ENCODE measurements at places on chromosomes 7 and 10. TPM values are rescaled to one million over a fixed set of nuclear protein-coding genes. Genes with fewer than 3 reads are reported as not detected.

STOX1 gene
- 0.87 TPM for total RNA-seq

INSYN2A gene
- not detected for total RNA-seq

FAM170B gene
- not detected for total RNA-seq

CDHR1 gene
- total RNA-seq: 1.1 TPM

GNAT3 gene
- not detected for total RNA-seq

ZP3 gene
- 7.0 TPM for total RNA-seq

TMEM176A gene
- not detected for total RNA-seq

NACAD gene
- total RNA-seq: 0.21 TPM

OR6B1 gene
- total RNA-seq: not detected

IFIT1 gene
- 6.5 TPM for total RNA-seq

SPAM1 gene
- not detected for total RNA-seq

CLRN3 gene
- not detected for total RNA-seq

DNA sequence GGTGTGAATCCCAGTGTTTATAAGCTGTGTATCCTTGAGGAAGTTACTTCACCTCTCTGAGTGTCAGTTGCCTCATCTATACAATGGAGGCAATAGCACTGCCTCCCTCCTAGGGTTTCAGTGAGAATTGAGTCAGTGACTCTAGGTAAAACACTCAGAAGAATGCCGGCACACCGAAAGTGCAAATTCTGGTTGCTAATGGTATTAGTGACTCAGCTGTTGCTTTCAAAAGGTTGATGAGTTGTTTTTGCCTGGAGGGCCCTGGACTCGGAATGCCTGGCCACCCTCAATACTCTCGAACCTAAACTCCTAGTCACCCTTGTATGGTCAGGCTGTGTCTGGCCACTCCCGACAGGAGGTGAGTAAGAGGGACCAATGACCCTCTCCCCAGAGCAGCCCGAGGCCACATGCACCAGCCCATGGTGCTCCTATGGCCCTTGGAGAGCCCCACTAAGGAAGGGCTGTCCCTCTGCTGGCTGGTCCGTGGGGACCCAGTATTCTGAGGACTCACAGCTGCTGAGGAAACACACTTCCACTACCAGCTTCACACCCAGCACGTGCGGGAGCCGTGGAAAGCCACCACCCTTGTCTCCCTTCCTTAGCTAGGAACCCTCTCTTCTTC is 60.2 kb downstream of the CALML3 start:
- peak; percentile 31 for DNase-seq
- no peaks in the 10 kb centered on the region for H3K36me3 ChIP-seq
- H3K27ac ChIP-seq: no peak overlapping the region
- no peaks in the 10 kb centered on the region for H3K27me3 ChIP-seq
- H3K4me3 ChIP-seq: no peak overlapping the region

- no peaks in the 10 kb centered on the region for H3K27me3 ChIP-seq
- DNase-seq: no peak
- H3K4me1 ChIP-seq: no peaks in the 10 kb centered on the region
- peaks cover 5% of the 10 kb centered on the region for H3K36me3 ChIP-seq
These were observed 38.1 kb downstream of the PTPN12 start for GRCh38 chr7:77575187-77575586.

GRCh38 chr7:2229467-2229866 is 3.3 kb downstream of the MAD1L1 start:
- peaks cover 24% of the 10 kb centered on the region for H3K4me1 ChIP-seq
- DNase-seq: no peak
- peaks cover 21% of the 10 kb centered on the region for H3K36me3 ChIP-seq
- H3K27me3 ChIP-seq: no peaks in the 10 kb centered on the region

DNA sequence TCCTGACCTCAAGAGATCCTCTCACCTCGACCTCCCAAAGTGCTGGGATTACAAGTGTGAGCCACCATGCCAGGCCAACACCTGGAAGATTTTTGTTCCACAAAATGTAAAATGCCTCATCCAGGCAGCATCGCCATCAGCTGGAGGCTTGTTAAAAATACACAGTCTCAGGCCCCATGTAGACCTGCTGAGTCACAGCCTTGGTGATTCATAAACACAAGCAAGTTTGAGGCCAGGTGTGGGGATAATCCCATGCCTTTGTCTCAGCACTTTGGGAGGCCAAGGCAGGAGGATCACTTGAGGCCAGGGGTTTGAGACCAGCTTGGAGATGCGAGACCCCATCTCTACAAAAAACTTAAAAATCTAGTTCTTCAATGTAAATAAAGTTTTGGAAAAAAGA is 49.1 kb upstream of the FOXK1 start:
- no peak overlapping the region for H3K4me3 ChIP-seq
- H3K4me1 ChIP-seq: no peaks in the 10 kb centered on the region
- no peaks in the 10 kb centered on the region for H3K27me3 ChIP-seq
- no peaks in the 10 kb centered on the region for H3K36me3 ChIP-seq

DNA sequence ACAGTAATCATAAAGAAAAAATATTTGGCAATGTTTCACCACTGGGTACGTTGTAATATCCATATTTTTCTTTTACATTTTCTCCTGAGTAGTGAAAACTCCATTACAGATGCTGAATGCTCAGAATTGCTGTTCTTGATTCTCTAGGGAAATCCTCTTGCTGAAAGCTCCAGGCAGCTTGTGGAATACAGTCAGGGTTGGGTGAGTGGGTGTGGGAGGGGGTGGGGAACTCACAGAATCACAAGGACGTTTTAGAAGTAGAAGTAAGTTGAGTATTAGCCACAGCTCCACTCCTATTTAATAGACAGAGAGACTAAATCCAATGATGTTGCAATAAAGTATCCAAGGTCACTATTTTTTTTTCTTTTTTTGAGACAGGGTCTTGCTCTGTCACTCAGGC is 1270.9 kb downstream of the TYW1 start:
- H3K4me3 ChIP-seq: no peak overlapping the region
- no peak overlapping the region for H3K27ac ChIP-seq
- H3K27me3 ChIP-seq: no peaks in the 10 kb centered on the region
- H3K4me1 ChIP-seq: no peaks in the 10 kb centered on the region
- no peak for DNase-seq
- H3K36me3 ChIP-seq: no peaks in the 10 kb centered on the region

GRCh38 chr7:47778153-47778661 is 170.1 kb downstream of the PKD1L1 start:
- H3K27me3 ChIP-seq: peaks cover 3% of the 10 kb centered on the region
- no peak for DNase-seq
- H3K36me3 ChIP-seq: no peaks in the 10 kb centered on the region
- no peaks in the 10 kb centered on the region for H3K4me1 ChIP-seq
- no peak overlapping the region for H3K4me3 ChIP-seq
- no peak overlapping the region for H3K27ac ChIP-seq

- no peak overlapping the region for H3K4me3 ChIP-seq
- no peaks in the 10 kb centered on the region for H3K27me3 ChIP-seq
- no peaks in the 10 kb centered on the region for H3K4me1 ChIP-seq
These were observed 63.0 kb downstream of the ABRAXAS2 start for GRCh38 chr10:124864421-124865193.

GRCh38 chr10:44908066-44908749 is 2.9 kb upstream of the TMEM72 start:
- H3K4me1 ChIP-seq: peaks cover 3% of the 10 kb centered on the region
- no peak overlapping the region for H3K4me3 ChIP-seq
- no peaks in the 10 kb centered on the region for H3K36me3 ChIP-seq
- no peak overlapping the region for H3K27ac ChIP-seq

DNA sequence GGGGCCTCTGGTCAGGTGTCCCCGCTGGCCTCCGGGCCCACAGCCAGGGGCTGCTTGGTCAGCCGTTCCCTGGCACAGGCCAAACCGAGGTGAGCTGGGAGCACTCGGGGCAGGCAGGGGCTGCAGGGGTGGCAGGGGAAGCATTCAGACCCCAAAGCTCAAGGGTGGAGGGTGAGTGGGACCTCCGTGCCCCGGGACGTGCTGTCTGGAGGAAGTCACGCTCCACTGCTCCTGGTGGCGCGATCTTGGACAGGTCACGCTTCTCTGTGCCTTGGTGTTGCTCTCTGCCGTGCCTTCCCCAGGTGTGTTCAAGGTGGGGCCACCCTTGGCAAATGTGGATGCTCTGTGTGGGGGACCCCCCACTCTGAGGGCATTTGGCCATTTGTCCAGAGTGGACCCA is 24.6 kb upstream of the ELFN1 start:
- peaks cover 2% of the 10 kb centered on the region for H3K27me3 ChIP-seq
- no peak for DNase-seq
- H3K27ac ChIP-seq: no peak overlapping the region

DNA sequence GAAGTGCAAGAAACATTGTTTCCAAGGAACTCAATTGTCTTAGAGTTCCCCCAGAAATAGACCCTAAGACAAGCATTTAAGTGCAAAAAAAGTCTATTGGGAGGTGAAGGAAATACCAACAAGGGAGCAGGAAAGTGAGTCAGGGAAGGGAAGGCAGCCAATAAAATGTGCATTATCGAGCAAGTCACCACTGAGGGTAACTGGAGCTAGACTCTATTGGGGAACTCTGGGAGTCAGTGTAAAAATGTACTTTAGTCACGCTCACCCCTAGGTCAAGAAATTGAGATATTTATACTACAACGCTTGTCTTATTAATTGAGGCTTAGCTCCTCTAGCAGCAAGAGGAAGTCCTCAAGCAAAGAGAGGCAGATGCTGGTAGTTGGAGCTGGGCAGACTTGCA is 137.7 kb downstream of the RTKN2 start:
- no peak overlapping the region for H3K27ac ChIP-seq
- H3K4me1 ChIP-seq: peaks cover 9% of the 10 kb centered on the region
- no peak for DNase-seq
- no peak overlapping the region for H3K4me3 ChIP-seq
- peaks cover 6% of the 10 kb centered on the region for H3K36me3 ChIP-seq

DNA sequence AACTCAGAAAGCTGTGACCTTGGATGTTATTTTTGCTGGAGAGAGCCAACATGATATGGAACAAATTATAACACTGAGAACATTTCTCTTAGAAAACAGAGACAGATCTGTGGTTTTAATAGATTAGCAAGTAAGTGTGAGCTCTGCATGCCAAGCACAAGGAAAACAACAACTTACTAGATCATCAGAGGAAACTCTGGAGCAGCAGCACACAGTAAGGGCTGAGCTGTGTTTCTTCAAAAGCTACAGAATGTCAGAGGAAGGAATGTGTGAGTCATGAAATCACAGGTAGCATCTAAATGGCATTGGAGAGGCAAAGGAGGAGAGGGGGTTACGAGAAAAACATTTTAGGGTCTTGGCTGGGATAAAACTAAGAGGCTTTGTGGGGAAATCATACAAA is 283.4 kb upstream of the FZD8 start:
- H3K4me1 ChIP-seq: no peaks in the 10 kb centered on the region
- no peak for DNase-seq
- no peaks in the 10 kb centered on the region for H3K27me3 ChIP-seq
- H3K27ac ChIP-seq: no peak overlapping the region

DNA sequence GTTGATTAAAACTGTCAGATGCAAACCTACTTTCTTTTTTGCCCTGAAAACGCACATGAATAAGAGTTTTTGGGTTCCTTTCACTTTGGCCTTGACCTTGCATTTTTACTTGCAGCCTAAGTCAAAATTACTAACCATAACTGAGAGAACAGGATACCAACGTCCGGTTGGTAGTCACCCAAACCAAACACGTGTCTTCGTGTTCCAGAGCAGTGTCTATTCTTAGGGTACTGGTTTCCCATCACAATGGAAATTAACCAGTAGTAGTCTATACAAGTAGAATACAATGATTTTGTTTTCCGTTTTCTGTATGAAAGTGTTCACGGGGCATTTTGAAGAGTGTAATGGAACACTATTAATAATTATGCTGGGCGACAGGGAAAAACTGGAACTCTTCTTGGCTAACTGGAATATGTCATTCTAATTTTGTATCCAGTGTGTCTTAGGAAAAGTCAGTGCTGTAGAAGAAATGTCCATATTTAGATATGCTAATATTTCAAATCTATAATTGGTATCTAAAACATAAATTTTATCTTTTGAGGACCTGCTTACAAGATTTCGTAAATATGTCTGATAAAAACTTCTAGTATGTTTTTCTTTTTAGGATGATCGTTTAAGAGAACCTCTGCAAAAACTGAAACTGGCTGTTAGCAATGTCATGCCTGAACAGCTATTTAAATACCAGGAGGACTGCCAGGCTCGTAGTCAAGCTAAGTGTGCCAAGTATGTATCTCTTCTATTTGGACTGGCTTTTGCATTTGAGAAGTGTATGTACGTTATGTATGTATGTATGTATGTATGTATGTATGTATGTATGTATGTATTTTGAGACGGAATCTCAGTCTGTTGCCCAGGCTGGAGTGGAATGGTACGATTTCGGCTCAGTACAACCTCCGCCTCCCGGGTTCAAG is 40.9 kb downstream of the UBN2 start:
- H3K4me3 ChIP-seq: no peak overlapping the region
- DNase-seq: no peak

GRCh38 chr10:122374859-122375678 is 561 bp downstream of the PLEKHA1 start:
- H3K36me3 ChIP-seq: peaks cover 5% of the 10 kb centered on the region
- peak; percentile 79 for DNase-seq
- H3K4me1 ChIP-seq: peaks cover 44% of the 10 kb centered on the region
- peak overlapping the region; percentile 94 for H3K27ac ChIP-seq
- H3K27me3 ChIP-seq: peaks cover 2% of the 10 kb centered on the region

- H3K27me3 ChIP-seq: peaks cover 36% of the 10 kb centered on the region
- H3K36me3 ChIP-seq: peaks cover 4% of the 10 kb centered on the region
- H3K27ac ChIP-seq: no peak overlapping the region
- peak; percentile 74 for DNase-seq
- H3K4me1 ChIP-seq: peaks cover 62% of the 10 kb centered on the region
- peak overlapping the region; percentile 60 for H3K4me3 ChIP-seq
These were observed 1.8 kb downstream of the HMX2 start for GRCh38 chr10:123149568-123150270.

- H3K27me3 ChIP-seq: peaks cover 9% of the 10 kb centered on the region
- no peak overlapping the region for H3K4me3 ChIP-seq
- DNase-seq: no peak
- no peaks in the 10 kb centered on the region for H3K36me3 ChIP-seq
- H3K4me1 ChIP-seq: peaks cover 4% of the 10 kb centered on the region
- H3K27ac ChIP-seq: no peak overlapping the region
These were observed 371.6 kb downstream of the RPS24 start for GRCh38 chr10:78405231-78405630.

DNA sequence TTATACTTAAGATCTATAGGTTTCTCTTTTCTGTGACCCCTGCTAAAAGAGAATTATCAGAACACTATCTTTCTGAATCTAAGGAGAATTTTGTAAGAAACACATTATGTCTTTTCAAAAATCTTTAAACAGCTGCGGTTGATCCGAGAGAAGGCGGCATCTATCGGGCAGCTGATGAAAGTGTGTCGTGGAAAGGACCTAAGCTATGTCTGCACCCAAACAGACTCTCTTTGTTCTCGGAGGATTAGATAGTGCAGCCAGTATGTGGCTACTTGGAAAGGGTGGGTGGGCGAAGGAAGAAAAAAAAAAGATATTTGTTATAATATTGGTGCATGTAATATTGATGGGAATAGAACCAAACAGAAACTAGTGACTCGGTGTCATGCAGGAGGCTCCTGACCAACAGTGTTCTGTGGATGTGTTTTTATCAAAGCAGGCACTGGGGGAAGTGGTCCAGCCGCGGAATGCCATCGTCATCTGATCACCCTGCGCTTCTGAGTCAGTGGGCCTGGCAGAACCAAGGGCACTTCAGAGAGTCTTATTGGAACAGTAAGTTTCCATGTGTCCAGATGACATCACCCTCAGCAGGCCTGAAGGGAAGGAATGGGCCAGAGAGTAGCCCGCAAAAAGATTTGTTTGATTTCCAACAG is 509.7 kb upstream of the AKR1E2 start:
- no peak overlapping the region for H3K27ac ChIP-seq
- H3K4me3 ChIP-seq: no peak overlapping the region
- H3K36me3 ChIP-seq: no peaks in the 10 kb centered on the region
- no peaks in the 10 kb centered on the region for H3K4me1 ChIP-seq
- no peak for DNase-seq

Measured in activated CD4-positive, alpha-beta T cell treated with anti-CD3 and anti-CD28 coated beads for 36 hours (primary cell).